ENCODE measurements at places on chromosomes 5 and 9.
A peak's percentile ranks its signal among the peaks of the same experiment; 100 is the strongest.

DNA sequence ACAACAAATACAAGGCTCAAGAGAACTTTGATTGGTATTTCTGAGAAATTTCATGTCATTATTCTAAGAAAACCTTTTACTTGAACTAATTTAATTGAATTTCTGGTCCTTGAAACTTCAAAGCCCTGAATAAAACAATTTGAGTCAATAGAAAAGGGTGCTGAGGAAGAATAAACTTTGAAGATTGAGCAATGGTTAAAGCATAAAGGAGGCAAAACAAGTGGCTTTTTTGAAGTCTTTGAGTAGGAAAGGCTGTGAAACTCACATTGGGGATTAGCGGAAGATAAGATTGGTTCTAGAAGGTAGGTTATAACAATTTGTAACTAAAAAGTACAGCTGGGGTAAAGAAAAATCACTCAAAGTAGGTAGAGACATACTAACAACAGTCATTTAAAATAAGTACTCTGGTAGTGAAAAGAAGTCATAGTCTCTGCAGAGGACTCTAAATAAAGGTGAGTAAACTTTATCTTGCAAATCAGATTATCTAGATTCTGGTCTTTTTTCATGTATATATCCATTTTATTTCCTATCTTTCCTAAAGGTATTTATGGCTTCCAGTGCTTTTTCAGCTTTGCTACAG is 6.4 kb upstream of the PLPP1 start:
- no peak for DNase-seq

- no peak for DNase-seq
Measured at GRCh38 chr9:96044401-96044800, 168.9 kb downstream of the ERCC6L2 start.

GRCh38 chr5:132825033-132825833 is 5.2 kb downstream of the SHROOM1 start:
- no peak for DNase-seq

DNA sequence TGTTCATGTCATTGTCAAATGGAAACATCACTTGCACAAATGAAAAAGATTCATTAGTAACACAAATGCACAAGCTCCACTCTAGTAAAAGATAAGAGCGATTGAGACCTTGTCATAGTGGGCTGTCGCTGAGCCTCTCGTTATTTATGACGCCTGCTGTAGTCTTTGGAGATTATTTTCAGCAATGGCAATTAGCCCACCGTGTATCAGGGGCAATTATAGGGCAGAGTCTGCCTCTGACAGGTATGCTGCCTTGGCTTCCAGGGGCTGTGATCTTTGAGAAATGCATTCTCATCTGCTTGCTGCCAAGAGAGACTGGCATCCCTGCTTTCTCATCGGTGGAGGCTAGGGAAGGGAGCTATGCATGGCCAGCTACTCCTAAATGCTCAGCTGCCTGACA is 426.8 kb upstream of the CLINT1 start:
- DNase-seq: no peak

DNA sequence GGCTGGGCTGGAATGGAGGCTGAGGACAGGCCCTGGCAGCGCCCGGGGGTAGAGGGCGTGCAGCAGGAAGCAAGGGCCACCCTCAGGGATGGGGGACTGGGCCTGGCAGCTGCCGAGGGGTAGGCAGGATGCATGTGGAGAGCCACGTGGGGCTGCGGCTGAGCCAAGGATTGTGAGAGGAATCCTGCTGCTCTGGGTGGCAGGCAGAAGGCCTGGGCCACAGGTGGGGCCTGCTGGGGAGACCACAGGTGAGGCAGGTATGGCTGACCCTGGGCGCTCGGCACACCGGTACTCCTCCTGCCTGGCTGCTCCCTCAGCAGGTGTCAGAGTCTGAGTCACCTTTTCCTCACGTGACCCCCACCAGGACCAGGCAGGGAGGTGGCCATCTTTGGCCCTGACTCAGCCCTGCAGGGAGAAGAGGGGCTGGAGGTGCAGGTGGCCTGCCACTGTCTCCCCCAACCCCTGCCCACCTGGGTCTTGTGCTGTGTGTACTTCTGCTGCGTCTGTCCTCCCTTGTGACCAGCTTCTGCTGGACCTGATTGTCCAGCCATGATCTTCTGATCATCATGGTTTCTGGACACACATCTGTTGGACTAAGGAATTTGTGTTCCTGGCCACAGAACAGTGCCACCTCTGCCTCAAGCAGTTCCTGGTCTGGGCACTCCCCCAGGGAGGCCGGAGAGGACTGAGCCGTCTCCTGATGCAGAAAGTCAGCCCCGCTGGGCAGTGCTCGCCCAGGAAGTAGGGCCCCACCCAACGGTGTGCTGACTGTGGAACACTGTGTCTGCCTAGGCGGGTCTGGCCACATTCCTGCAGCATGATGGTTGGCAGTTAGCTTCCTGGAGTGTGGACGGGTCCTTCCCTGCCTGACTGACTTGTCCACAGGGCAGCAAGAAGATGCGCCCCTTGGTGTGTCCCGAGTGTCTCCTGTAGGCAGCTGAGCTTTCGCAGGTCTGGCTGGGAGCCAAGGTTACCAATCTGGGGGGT is 6.4 kb downstream of the ARRDC1 start:
- DNase-seq: peak; percentile 73

DNA sequence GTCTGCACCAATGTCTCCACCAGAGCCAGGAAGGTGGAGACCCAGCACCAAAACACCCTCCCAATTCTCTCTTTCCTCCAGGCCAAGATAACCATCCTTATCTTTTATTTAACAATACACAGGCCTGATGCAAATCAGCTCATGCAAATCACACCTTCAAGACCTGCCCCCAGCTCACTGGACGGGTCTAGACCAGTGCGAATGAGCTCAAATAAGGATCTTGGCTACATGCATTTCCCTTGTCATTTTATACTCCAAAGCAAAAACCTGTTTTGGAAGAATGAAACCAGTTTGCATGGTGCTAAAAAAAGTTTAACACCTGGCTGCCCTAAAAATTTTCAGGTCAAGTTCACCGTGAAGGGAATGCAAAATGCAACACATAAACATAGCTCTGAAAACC is 31.9 kb upstream of the DAPK1 start:
- DNase-seq: no peak

- DNase-seq: no peak
Measured at GRCh38 chr5:110561510-110561909, 165.0 kb downstream of the TMEM232 start.

DNA sequence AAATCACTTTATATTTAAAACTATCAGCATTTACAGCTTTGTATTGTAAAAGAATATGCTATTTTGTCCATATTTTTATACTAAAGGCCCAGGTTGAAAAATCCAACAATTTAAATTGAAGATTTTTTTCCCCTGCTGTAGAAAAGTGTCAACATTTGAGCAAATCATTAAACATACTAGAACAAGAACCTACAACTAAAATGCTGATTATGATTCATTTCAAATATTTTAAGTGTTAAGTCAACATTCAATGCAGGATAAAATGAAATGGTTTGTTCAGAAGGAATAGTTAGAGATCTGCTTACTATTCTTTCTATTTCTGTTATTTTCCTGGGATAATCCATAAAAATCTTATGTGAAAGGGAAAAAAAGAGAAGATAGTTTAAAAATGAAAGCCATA is 866.5 kb upstream of the DMAC1 start:
- DNase-seq: no peak

DNA sequence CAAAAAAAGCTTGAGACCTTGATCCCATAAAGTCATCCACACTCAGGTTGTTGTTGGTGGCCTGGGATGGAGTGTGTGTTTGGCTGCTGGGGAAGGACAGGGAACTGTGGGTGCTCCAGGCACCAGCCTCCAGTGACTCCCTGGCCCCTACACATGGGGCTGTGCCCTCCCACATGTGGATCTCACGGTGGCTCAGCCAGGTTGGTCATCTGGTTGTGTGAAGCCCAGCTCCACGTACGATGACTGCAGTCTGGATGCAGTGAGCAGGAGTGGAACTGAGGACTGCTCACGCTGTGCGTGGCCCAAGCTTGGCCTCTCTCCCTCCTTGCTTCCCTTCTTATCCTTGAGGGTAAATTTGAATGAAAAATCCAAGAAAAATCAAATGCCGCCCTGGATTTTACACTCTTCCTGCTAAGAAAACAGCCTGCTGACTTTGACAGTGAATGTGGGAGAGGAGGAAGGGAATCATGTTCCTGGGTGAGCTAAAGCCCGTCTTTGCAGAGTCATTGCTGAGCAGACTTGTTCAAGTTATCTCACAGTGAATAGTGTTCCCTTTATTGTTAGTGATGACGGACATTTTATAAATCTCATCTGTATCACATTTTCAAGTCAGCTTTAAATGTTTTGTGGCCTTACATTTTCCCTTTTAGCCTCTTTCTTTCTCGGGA is 65.1 kb upstream of the CACNA1B start:
- no peak for DNase-seq

- peak; percentile 92 for DNase-seq
Measured at GRCh38 chr9:69376651-69377050, 51.6 kb downstream of the ENTREP1 start.

- no peak for DNase-seq
Measured at GRCh38 chr5:11617080-11617479, 287.2 kb downstream of the CTNND2 start.

DNA sequence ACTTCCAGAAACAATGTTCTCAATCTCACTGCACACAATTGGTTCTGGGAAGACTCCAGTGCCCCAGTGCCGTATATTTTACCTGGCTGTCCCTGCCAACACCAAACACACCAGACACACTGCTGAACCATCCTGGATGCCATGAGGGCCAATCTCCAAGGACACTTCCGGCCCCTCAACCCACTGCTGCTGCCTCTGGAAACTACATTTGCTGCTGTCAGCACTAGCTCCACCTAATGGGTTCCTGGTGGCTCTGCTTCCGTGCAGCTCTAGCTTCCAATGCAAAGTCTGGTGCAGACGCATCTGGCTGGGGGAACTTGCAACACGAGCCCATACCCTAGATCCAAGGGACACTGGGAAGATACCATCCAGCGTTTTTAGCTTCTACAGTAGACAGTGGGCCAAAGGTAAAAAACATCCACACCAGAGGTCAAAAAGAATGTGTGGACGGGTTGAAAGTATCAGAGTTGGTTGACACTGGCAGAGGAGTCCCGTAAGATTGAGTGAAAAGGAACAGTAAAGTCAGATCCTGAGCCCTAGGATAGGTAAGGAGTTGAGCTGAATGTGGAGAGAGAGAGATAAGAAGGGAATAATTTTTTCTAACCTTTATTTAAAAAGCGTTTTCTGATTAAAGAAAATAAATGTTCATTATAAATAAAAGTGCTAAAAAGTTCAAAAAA is 99.7 kb upstream of the KIF2A start:
- DNase-seq: no peak

DNA sequence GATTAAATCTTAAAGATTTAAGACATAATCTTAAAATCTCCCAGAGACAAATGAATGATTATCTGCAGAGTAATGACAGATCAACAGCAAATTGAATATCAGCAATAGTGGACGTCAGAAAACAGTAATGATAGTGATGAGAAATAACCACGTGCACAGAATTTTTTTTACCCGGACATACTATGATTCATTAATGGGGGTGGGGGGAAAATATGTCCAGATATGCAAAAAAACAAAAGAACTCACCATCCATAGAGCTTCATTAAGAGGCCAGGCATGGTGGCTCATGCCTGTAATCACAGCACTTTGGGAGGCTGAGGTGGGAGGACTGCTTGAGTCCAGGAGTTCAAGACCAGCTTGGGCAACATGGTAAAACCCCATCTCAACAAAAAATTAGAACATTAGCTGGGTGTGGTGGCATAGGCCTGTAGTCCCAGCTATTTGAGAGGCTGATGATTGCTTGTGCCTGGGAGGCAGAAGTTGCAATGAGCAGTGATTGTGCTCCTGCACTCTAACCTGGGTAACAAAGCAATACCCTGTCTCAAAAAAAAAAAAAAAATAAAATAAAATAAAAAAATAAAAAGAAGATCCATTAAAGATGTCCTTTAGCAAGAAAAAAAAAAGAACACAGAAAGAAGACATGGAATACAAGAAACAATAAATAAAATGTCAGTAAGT is 30.9 kb upstream of the SHOC1 start:
- peak; percentile 50 for DNase-seq

GRCh38 chr5:143435210-143435657 is 31.7 kb upstream of the NR3C1 start:
- peak; percentile 30 for DNase-seq

- DNase-seq: no peak
Measured at GRCh38 chr5:155960177-155960576, 366.8 kb upstream of the SGCD start.

DNA sequence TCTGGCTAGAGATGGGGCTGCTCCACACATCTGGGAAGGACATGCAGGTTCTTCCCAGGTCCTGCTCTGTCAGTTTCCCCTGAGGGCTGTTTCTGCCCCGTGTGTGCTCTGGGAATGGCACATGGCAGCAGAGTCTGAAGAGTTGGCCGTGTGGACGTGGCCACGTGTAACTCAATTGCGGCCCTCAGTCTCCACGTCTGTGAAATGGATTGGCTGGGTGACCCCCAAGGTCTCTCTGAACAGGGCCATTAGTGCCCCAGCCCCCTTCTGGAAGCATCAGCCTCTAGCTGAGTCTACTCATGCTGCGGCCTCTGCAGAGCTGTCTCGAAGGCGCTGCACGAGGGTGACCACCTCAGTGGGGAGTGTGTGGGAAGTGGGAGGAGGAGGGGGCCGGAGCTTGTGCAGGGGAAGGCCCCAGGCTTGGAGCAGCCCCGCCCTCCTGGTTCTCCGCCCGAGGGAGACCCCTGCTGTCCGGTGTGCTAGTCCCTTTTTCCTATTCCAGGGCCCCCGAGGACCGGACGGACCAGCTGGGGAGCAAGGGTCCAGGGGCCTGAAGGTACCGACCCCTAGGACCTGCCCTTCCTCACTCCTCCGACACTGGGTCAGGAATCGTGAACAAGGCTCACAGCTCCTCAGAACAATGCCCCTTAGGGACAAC is 58.9 kb upstream of the ORM1 start:
- no peak for DNase-seq

GRCh38 chr9:97384406-97385262 is 27.3 kb upstream of the TDRD7 start:
- DNase-seq: no peak

GRCh38 chr9:127112056-127112455 is 10.4 kb downstream of the ANGPTL2 start:
- no peak for DNase-seq

DNA sequence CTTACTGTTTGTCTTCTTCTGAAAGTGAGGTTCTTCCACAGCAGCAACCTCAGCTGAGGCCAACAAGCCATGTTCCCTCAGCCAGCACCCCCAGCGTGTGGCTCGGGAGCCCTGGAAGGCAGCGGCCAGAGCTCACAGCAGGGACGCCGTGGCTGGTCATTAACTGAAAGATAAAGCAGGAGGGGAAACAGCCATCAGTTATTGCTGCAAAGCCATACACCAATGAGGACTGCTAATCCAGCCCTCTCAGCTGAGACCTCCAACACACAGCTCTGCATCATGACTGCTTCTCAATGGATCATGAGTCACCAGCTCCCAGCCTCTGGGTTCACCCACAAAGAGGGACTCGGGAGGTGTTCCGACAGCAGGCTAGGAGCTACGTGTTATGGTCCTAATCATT is 24.3 kb downstream of the ABCA1 start:
- peak; percentile 76 for DNase-seq

- no peak for DNase-seq
Measured at GRCh38 chr9:71268871-71269635, 147.6 kb upstream of the TRPM3 start.
